ENCODE measurements at places on chromosomes 5 and 9.

GRCh38 chr5:59645380-59645779 is 248.1 kb downstream of the PDE4D start:
- DNase-seq = no peak

DNA sequence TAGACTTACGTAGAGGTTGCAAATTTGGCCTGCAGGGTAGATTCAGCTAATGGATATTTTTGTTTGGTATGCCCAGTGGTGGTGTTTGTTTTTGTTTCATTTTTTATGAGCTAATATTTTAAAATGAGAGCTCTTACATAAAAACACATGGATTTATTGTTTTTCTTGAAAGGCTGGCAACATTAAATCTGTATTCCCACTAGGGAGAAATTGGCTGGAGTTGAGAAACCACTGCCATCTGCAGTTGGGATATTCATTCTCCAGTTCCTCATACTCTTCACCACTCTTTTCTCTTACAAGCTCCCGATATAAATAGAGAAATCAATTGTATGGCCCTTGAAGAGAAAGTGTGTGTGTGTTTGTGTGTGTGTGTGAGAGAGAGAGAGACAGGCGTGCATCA is 143.3 kb downstream of the ALDH1A1 start:
- no peak for DNase-seq

DNA sequence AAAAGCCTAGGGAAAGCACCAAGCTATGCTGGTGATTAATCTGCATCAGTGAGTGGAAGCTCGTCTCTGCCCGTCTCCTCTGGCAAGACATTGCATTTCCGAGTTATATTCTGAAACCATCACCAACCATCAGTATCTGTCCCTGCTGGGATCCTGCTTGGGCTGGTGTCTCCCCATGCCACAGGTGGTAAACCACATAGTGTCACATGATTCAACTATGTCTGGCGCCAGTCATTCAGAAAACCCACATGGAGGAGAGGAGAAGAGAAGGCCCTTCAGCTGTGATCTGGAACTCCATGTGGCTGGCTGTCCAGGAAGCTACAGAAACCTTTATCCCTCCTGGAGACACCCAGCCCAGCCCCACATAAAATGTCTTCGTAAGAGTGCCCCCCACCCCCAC is 4.8 kb downstream of the IL9 start:
- no peak for DNase-seq

DNA sequence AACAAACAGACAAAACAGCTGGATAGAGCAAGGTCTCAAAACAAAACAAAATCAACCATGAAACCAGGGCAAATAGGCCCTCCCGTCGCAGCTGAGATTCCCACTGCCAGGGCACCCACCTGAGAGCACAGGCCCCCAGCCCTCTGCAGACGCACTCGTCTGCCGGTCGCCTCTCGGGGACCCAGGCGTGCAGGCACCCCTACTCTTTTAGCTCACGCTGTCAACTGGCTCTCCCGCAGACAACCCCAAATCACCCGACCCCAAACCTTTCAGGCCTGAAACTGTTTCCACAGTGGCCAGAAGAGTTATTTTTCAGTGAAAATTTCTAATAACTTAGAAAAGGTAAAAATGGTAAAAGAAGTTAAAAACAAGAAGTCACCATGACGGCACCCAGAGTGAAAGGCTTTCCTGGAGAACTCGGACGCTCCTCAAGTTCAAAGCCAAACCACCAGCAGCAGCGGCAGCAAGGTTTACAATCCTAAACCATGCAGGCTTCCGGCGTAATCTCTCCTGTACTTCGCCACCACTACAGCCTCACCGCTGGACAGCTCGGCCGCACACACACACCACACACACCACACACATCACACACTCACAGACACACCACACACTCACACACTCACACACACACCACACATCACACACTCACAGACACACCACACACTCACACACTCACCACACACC is 1.9 kb upstream of the UBE2QL1 start:
- no peak for DNase-seq

GRCh38 chr5:73902327-73903051 is 276.5 kb downstream of the ARHGEF28 start:
- DNase-seq = no peak

DNA sequence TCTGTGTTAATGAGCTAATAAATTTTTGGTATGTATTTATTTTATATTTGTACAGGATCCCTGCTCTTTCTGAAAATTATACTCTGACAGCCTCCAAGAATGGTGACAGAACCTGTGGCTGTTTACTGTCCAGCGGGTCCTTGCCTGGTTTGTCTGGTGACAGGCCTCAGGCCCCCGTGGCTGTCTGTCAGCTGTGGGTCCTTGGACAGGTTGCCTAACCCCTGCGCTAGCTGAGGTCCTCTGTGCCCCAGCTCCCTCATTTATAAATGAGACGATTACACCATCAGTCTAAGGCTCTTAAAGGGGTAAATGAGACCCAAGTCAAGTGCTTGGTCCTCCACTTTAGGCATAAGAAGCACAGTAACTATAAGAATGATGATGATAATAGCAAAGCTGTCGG is 125.1 kb upstream of the COL5A1 start:
- no peak for DNase-seq

- DNase-seq = no peak
Measured at GRCh38 chr5:42522783-42523182, 99.5 kb downstream of the GHR start.

GRCh38 chr9:97362777-97363545 is 48.9 kb upstream of the TDRD7 start:
- no peak for DNase-seq

DNA sequence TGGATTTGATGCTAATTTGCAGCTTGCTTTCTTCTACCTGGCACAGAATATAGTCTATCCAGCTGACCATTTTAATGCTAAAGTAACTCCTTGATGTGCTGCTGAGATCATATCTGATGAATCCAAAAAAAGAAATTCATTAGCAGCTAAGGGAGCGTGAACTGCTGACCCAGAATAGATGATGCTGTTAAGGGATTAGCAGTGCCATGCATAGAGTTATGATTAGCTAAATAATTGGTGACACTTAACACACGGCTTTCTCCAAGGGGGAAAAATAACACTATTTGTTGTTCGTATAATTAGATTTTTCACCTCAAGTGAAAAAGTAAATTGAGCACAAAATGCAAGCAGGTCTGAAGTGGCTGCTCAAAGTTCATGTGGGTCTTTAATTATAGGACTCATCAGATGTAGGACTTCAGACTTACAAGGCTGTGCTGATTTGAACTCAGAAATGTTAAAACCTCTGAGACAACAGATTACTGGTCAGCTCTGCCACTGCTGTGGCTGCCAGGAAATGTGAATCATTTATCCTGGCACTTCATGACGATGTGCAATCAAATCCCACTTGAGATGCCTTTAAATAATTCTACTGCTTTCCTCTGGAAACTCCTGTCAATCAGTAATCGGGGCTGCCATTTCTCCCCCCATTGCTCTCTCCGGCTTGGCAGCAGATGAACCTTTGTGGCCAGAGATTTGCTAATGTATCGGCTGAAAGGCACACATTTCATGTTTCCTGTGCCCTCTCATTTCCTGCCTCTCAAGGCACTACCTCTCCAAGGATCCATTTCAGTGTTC is 291.6 kb upstream of the C9orf72 start:
- DNase-seq = no peak

GRCh38 chr9:99039505-99040182 is 65.3 kb upstream of the TGFBR1 start:
- no peak for DNase-seq

DNA sequence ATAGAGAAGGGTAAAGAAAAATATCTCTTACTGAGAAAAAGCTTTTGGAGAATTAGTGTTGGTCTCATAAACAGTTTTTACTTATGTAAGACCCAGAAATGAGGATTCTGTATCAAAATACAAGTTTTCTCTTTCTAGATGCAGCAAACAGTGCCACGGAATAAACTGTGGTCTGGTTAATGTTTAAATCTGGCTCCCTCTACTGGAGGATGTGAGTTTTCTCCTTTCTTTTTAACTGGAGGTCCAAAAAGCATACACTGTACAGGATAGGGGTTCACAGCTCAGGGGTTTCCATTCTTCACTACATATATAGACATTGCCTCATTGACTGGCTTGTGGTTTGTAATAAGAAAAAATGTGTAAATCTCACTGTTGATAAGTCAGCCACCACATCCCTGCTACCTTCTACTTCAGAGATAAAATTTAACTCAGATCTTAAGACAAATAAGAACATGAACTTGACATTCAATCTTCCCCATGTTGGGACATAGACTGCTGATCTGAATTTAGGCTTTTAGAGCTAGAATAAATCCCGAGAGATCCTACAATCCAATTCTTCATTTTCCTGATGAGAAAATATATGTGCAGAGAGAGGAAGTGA is 98.9 kb downstream of the CFAP95 start:
- no peak for DNase-seq

DNA sequence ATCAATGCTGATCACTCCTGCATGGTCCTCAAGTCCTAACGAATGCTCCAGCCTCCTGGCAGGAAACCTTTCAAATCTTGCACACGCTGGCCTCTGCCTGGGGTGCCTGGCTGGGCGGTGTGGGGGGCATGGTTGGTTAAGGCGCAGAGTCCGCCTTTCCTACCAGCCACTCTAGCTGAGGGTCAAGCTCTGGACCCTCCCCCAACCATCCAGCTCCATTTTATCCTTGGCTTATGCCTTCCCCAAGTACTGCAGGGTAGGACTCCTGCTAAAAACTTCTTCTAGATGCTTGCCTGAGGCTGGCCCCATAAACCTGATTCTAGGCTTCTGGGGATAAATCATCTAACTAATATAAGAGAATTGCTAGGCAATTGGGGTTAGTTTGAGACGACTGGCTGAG is 808 bp upstream of the MVB12B start:
- DNase-seq = no peak

- no peak for DNase-seq
Measured at GRCh38 chr5:6606884-6607558, 25.8 kb downstream of the NSUN2 start.

DNA sequence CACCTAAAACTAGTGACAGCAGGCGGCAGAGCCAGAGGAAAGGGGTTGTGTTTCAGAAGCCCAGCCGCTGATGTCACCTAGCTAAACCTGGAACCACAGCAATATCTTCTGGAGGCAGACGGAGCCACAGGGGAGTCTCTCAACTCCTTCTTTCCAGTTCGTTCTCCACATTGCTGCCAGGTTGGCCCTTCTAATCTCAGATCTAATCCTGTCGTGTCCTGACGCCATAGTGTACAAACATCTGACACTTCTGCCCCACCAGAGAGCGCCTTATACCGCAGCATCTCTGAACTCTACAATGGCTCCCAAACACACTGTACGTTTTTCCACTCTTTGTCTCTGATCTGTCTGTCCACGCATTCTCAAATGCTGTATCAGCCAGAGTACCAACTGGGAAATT is 240.0 kb downstream of the SMARCA2 start:
- no peak for DNase-seq

- no peak for DNase-seq
Measured at GRCh38 chr9:107994648-107995047, 505.1 kb upstream of the KLF4 start.

- no peak for DNase-seq
Measured at GRCh38 chr5:53974021-53974420, 336.4 kb downstream of the ARL15 start.

All from stimulated activated CD4-positive, alpha-beta T cell treated with anti-CD3 and anti-CD28 coated beads, TNF-alpha, amount 100 ng/mL, for 24 hours (primary cell).